ENCODE measurements at places on chromosomes 7 and 10.

- no peak for DNase-seq
These were observed 161.2 kb downstream of the SVIL start for GRCh38 chr10:29473406-29474100.

- no peak for DNase-seq
These were observed 90.2 kb downstream of the ZNF467 start for GRCh38 chr7:149683181-149683580.

DNA sequence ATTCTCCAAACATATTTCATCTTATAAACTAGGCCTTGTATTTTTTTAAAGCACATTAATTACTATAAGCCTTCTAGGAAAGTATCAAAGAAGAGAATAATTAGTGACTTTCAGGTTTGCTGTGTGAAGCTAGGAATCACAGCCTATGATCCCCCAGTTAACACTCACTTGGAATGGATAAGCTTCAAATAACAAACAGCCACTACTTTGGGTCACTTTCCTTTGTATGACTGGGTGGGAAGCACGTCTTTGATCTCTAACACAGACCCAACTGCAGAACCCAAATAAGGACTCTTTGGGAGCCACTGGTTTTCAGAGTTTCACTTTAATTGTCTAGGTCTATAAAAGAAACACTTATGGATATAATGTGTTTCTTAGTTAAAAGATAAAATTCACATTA, 769.3 kb downstream of the MAGI2 start:
- no peak for DNase-seq

GRCh38 chr10:91700788-91701444, 68.0 kb upstream of the PPP1R3C start:
- no peak for DNase-seq

DNA sequence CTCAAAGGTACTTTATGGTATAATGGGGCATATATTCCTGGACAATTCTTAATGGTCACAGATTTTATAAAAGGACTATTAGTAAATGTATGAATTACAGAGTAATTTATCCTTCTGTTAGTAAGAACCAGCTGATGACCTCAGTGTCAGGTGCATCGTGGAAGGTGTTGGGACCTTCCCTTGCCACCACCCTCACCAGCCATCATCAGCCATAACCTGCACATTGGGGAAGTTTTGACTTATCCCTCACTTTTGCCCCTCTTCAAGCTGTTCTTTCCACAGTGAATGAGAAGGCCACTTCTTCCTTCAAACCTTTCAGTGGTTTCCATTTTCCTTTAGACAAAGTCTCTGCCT, 52.2 kb downstream of the FIGNL1 start:
- no peak for DNase-seq

DNA sequence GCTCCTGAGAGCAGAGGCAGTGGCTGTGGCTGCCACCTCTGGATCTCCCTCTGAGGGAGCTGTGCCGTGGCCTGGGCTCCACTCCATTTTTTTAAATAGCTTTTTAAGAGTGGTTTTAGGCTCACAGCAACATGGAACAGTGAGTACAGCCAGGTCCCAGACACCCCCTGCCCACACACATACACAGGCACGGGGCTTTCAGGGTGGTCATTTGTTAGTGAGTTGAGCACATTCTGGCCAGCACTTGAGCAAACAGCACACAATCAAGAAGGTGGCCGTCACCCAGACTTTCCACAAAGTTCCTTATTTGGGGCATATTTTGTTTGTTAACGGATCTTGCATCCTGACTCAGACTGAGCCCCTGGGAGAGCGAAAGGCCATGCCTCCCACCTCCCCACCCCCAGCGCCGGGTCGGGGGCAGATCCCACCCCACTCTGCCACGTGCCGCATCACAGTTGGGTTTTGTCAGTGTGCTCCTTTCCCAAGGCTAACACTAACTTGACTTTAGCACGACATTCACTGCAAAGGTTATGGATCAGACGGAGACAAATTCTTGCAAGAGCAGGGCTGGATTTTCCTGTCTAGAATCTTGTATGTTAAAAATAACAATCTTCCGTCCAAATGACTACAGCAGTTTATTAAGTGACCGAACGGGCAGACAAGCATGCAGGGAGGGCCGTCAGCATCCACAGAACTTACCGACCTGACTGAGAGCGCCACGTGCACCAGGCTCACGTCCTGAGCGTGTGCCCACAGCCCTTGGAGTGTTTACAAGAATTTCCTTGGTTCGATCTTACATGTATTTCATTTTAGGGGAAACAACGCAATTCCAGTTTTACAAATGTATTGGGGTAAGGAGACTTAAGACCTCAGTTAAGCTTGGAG, 156.5 kb upstream of the NPS start:
- DNase-seq, result no peak

DNA sequence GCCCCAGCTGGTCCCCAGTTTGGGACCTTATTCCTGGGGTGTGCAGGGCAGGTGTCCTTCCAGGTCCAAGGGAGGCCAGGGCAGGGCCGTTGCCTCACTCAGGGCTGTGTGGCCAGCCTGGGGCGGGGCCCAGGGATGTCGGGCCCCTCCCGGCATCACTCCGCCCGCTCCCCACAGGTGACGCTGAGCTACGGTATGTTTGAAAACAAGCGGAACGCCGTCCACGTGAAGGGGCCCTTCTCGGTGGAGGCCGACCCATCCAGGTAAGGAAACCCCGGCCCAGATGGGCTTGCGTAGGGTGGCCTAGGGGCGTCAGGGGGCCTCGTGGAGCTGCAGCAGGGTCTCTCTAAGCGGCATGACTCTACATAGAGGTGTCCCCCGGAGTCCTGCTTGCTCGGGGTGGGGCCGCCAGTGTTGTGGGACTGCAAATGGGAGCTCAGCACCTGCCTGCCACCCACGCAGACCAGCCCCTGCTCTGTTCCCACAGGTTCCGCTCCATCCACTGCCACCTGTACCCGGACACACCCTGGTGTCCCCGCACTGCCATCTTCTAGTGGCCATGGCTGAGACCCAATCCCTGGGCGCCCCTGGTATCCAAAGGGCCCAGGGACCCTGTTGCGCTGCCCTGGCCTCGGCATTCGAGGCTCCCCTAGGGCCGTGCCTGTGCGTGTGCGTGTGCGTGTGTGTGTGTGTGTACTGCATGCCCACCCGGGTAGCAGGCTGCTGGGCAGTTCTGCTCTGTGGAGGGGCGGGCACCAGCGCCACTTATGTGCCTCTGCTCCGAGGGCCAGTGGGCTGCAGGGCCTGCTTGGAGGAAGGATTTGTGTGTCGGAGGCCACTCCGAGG, 7.3 kb downstream of the LFNG start:
- DNase-seq, result no peak

- no peak for DNase-seq
These were observed 52.7 kb downstream of the CARD11 start for GRCh38 chr7:2990949-2991470.

GRCh38 chr10:91607646-91608403, 25.0 kb downstream of the PPP1R3C start:
- DNase-seq, result no peak

DNA sequence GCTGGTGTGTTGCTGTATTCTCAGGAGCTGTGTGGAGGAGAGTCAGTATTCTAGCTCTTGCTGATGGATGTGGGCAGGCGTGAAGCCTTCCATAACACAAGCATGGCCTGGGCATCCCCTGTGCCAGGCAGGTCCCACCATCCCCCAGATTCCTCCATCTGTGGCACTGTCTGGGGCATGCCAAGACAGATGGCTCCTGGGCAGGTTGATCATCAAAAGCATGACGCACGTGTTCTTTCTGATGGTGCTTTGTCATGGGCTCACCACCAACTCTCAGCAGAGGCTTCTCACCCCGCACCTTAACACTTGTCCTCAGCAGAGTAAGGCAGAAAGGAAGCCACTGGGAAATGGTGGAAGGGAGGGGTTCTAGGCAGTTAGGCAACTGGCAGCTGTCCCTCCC, 364.3 kb downstream of the PLXNA4 start:
- no peak for DNase-seq

DNA sequence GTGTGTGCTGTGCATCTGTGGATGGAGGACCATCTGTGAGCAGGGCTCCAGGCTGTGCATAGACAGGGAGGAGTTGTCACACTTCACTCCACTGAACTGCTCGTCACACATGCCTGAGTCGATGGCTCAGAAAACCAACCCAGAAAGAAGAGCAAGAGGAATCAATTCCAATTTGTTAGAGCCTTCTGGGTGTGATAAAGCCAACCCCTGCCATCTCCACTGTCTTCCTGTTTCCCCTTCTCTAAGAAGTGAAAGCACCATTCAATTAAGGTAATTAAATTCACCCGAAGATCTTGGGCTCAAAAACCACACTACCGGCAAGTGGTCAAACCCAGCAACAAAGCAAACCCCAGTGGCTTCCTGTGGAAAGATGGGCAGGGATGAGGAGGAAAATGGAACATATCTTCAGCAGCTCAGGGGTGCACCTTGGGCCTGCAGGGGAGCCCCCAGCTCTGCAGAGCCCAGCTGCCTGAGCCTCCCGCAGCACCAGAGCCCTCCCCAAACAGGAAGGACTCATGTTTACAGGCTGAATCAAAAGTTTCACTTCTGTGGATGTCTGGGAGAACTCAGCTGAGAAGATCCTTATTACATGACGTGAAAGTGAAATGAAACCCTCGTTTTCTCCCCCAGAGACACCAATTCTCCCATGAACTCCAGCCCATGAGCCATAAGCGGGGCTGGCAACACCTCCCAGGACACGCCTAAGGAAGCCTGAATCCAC, 10.9 kb downstream of the C10orf71 start:
- no peak for DNase-seq

DNA sequence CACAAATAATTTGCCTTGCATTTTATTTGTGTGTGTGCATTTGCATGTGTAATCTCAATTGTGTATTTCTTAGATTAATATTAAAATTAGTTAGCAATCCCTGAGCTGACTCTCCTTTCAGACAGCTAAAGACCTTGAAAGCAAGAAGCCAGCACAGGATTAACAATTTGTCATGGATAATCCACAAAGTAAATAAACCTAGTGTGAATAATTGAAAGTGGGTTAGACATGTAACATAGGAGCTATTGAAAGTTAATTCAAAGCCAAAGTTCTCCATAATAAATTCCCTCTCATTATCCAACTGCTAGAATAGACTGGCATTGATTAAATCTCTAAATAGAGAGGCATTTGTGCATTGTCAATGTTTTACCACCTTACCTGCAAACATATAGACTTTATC, 326.1 kb downstream of the PLXDC2 start:
- DNase-seq, result no peak

DNA sequence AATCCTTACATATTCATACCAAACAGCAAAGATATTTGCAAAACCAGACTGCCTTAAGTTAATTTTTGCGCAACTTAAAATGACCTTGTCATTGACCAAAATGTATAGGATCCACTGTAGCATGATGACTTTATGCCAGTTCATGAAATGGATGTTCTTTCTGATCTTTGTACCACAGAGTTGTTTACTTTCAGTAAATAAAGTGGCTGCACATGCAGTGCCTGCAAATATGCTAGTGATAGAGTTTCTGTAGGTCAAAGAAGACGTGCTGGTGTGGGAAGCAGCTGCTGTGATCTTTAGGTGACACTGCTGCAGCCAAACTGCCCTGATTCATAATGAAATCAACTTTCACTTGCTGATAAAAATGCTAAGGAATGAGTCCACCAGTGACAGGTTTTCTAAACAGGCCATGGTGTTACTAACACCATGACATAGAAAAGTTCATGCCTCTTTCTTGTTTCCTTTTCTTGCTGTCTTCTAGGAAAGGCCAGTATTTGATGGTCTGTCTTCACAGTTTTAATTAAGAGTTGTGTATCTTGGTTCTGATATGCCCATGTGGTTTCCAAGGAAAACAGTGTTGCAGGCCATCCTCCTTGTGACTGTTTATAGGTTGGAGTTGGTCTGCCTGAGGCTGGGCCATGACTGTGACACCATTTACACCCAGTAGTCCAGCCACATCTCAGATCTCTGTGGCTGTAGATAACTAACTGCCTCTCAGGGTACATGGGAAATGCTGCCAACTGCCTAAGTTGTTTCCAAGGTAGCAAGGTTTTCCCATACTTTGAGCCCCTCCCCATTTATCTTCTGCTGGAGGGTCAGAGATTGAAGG, 62.5 kb downstream of the INSYN2A start:
- no peak for DNase-seq

- no peak for DNase-seq
These were observed 97.7 kb upstream of the PDLIM1 start for GRCh38 chr10:95388539-95388938.

GRCh38 chr7:148334959-148335577, 255.5 kb upstream of the C7orf33 start:
- DNase-seq, result no peak

- DNase-seq, result no peak
These were observed 595.9 kb downstream of the DNAJB6 start for GRCh38 chr7:157932498-157933218.

GRCh38 chr10:22821501-22821900, 106.4 kb upstream of the ARMC3 start:
- no peak for DNase-seq

DNA sequence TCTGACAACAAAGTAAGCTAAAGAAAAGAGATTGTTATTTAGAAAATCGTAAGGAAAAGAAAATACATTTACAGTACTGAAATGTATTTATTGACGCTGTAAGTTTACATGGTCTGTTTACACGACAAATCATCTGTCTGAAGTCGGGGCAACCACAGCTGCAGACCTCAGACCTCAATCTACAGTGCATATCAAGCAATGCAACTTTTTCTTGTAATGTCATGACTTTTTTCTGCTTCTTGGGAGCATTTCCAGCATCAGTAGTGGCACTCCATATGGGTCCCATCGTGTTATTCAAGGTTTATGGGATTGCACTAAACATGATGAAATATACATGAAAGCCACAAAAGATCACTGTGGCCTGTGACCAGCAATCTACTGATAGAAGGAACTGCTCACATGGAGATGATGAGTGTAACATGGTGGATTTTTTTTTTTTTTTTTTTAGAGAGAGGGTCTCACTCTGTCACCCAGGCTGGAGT, 77.1 kb downstream of the MTPN start:
- DNase-seq, result no peak

- DNase-seq, result no peak
These were observed 168.6 kb upstream of the ZMIZ1 start for GRCh38 chr10:78899996-78900714.

DNA sequence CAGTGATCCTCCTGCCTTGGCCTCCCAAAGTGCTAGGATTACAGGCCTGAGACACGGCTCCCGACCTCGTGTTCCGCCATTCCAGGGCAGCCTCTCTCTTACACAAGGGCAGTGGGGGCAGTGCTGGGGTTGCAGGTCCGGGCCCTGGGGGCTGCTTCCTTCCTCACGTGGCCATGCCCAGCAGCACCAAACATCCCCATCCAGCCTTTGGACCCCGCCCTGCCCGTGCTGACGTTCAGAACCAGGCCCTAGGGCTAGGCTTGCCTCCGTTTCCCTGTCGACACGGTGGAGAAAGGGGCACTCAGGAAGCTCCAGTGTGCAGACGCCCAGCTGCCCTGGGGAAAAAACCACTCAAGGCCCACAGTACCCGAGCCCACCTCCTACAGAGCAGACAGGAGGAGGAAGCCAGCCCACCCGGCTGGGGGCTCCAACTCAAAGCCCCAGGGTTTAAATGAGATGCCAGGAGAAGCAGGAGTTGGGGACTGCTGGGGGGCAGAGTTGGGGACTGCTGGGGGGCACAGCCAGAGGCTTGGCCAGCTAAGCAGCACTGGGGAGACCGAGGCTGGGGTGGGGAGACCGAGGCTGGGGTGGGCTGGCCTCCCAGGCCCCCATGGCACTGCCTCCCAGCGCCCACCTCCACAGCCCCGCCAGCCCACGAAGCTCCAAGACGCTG, 35.9 kb downstream of the ADAP1 start:
- DNase-seq, result no peak

- no peak for DNase-seq
These were observed 93.2 kb downstream of the TWIST1 start for GRCh38 chr7:19024261-19024660.

GRCh38 chr10:121880895-121881294, 46.9 kb downstream of the ATE1 start:
- no peak for DNase-seq
